ENCODE measurements at places on chromosomes 2 and 18. TPM values are rescaled to one million over a fixed set of nuclear protein-coding genes. Genes with fewer than 3 reads are reported as not detected.

- no peak for DNase-seq
Measured at GRCh38 chr2:101509499-101510284, 34.8 kb upstream of the RFX8 start.

DNA sequence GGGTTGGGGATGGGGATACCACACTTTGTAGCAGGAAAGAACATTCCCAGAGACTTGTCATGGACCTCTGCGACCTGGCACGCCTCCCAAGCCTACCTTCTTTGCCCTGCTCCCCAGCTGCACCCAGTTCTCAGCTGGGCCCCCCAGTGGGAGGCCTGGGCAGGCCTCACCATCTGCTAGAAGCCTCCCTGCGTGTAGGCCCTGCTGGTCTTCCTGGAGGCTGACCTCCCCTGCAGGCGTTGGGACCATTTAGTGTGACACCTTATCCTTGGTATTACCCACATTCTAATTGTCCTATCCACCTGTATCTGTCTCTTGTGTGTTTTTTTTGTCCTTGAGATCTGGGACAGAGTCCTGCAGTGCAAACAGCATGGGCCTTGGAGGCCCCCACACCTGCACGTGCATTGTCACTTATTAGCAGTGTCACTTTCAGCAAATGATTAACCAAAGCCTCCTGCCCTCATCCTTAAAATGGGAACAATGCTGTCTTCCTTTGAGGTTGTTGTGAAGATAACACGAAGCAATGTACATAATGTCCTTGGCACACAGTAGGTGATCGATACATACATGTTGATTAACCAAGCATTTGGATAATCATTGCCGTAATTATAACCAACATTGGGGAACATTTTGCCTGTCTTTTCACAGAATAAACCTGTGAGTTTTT lies 77.2 kb downstream of the LIPG start:
- DNase-seq = no peak

DNA sequence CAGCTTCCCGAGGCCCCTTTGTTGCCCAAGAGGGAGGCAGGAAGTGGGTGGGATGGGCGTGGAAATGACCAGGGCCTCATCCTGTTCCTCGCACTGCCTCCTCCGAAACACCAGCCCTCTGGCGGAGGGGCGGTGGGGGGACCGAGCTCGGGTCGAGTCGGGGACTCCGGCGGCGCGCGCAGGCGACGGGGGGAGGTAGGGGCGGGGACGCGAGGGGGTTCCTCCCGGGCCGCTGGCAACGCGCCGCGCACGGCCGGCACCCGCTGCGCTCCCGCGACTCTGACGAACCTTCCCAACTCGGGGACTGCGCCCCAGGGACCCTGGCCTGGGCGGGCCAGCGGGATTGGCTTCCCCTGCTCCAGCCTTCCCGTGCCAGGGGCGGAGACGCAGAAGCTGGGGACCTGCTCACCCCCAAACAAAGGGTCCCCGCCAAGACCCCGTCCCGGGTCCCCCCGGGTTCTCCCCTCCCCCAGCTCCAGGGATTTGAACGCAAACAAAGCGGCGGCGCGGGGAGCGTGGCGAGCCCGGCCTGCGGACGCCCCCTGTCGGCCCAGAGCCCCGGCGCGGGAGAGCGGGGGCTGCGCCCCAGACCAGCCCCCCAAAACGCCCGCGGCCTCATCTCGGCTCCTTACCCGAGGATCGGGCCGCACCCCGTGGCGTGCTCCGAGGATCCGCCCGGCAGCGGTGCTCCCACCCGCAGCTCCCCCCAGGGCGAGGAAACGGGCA lies 1.2 kb downstream of the SEMA4C start:
- DNase-seq = peak; percentile 92

The RBMS1 gene
- polyA plus RNA-seq = 43.2 TPM

GRCh38 chr18:8912348-8913326 lies 189.9 kb upstream of the NDUFV2 start:
- DNase-seq = no peak

DNA sequence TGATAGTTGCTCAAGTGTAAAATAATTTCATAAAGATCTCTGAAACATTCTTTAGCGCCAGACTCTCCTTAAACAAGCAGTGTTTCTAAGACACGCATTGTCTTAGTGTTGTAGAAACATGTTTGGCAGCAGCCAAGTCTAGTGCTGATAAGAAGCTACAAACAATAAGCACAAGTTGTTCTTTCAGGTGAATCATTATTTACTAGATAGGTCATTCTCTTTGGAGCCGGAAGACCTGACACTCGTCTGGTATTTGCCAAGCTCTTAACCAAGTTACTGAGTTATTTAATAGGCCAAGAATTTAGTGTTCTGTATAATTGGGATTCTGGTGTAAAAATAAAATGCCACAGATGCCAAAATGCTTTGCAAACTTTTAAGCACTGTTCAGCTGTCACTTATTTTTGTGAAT lies 852.1 kb downstream of the CPS1 start:
- DNase-seq = no peak

The OXER1 gene
- 0.16 TPM for polyA plus RNA-seq

The CYP27C1 gene
- 0.21 TPM for polyA plus RNA-seq

- DNase-seq = no peak
Measured at GRCh38 chr2:63865159-63865799, 23.6 kb downstream of the UGP2 start.

The ABCA12 gene
- polyA plus RNA-seq = not detected

The EFHD1 gene
- polyA plus RNA-seq = 10.7 TPM

GRCh38 chr2:233336541-233336940 lies 17.8 kb upstream of the DGKD start:
- DNase-seq = no peak

The LIMS1 gene
- polyA plus RNA-seq = 63.5 TPM

The DNAJC5G gene
- not detected for polyA plus RNA-seq

- no peak for DNase-seq
Measured at GRCh38 chr2:224042191-224042696, 3.2 kb upstream of the SERPINE2 start.

- DNase-seq = no peak
Measured at GRCh38 chr18:22683786-22684185, 249.3 kb upstream of the RBBP8 start.
